ENCODE measurements at places on chromosomes 7 and 10. TPM values are rescaled to one million over a fixed set of nuclear protein-coding genes. Genes with fewer than 3 reads are reported as not detected.

The STARD3NL gene
- 16.9 TPM for total RNA-seq

The TAS2R4 gene
- 0.70 TPM for total RNA-seq

The C7orf57 gene
- not detected for total RNA-seq

The MYOZ1 gene
- not detected for total RNA-seq

The TMEM225B gene
- 1.3 TPM for total RNA-seq

The PPP1R17 gene
- not detected for total RNA-seq
